ENCODE measurements at places on chromosomes 3 and 15.

GRCh38 chr3:129783470-129783869 lies 110.0 kb downstream of the TMCC1 start:
- DNase-seq = no peak

DNA sequence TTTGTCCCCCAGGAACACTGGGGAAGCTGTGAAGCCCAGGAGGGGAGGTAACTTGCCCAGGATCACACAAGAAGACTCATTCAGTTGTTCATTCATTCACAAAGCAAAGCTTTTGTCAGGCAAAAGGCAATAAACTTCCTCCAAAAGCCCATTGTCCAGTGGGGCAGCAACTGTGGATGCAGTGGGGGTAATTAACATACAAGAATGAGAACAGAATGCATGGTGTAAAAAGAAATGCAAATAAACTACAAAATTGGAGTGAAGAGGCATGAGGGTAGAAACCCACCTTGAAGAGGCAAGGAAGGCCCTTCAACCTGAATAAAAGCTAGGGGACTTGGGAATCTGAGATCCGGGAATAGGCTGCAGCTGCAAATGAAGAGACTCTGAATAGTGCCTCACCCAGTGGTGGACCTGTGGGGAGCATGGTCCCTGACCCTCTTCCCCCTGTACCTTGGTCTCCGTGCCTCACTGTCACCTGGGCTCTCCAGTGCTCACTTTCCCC lies 363.6 kb downstream of the CLSTN2 start:
- no peak for DNase-seq

- DNase-seq = no peak
Measured at GRCh38 chr15:101204739-101205535, 46.9 kb downstream of the CHSY1 start.

DNA sequence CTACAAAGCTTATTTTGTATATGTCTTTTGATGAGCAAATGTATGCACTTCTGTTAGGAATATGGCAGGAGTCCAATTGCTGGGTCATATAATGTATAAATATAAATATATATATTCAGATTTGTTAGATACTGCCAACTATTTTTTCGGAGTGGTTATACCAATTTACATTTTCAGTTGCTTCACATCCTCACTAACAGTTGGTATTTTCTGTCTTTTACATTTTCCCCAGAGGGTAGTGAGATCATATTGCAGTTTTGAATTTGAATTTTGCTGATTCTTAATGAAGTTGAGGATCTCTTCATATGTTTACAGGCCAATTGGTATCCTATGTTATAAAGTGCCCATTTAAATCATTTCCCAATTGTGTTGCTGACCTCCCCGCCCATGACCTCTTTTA lies 139.0 kb upstream of the KCNMB2 start:
- no peak for DNase-seq
